Stimulated activated CD8-positive, alpha-beta memory T cell treated with anti-CD3 and anti-CD28 coated beads, Interleukin-4, amount 100 ng/mL, for 4 hours (primary cell): ENCODE measurements at places on chromosomes 4 and X.

- DNase-seq, result no peak
Observed at GRCh38 chrX:121858867-121859647, 811.6 kb downstream of the GLUD2 start.

DNA sequence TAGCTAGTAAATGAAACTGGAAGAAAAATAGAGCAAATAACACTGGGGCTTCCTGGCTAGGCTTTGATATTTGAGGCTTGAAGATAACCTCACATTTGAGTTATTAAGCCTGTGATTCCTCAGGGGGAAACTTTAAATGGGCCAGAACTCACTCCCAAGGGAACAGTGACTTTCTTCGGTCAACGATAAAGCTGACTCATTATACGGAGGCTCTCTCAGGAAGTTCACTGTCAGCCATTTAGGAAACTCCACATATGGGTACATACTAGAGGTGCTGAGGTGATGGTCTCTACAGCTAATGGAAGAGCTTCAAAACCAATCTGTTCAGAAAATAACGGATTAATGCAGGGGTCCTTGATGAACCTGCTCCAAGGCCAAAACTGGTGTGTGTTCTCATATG, 120.8 kb downstream of the SH2D1A start:
- DNase-seq, result no peak

- no peak for DNase-seq
Observed at GRCh38 chr4:152363086-152363485, 172.8 kb downstream of the FBXW7 start.

GRCh38 chr4:118282692-118283091, 70.1 kb downstream of the PRSS12 start:
- no peak for DNase-seq

DNA sequence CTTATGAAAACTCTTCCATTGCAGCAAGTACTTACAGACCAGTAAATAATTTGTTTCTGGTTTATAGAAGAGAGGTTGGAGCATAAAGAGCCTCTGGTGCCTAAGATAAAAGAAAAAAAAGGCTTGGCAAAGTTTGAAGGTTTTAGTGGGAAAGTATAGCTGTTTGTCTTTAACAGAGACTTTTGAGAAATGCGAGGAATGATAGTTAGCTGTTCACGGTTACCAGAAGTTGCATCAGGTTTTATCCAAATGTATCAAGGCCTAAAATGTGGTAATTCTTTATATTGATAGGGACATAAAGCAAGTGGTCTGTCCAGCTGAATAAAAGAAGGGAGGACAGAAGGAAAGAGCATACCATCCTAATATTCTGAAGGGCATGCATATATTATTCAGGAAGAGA, 29.3 kb downstream of the RAP1GDS1 start:
- no peak for DNase-seq

- DNase-seq, result no peak
Observed at GRCh38 chrX:9609987-9610386, 145.1 kb downstream of the TBL1X start.

DNA sequence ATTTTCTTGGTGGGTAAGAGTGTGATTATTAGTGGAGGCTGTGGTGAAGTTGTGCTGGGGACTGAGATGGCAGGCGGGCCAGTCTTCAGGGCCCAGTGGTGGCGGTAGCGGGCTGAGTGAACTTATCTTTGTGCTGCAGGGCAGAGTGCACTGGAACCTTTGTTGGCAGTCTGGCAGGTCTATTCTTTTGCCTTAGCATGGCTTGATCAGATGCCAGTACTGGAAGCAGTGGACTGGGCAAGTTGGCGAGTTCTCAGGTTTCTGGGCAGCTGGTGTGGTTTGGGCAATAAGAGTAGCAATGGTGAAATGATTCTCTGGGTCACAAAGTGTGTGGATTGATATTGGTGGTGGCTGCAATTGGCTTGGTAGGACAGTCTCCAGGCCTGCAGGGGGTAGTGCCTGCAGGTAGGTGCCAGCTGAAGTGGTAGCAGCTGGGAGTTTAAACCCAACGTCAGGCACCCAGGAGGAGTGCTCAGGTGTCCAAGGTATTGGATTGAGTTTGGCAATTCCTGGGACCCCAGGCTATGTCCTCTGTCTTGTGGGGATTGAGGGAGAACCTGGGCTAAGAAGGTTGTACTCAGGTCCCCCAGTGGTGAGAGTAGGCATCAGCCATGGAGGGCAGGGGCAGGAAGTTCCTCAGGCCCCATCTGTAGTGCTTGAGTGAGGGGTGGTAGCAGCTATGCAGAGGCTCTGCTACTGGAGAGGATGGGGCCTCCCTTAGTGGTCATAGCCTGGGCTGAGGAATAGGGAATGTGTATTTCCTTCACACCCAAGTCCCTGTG, 34.9 kb upstream of the SLC25A14 start:
- DNase-seq, result no peak

- DNase-seq, result no peak
Observed at GRCh38 chrX:9374555-9374954, 90.3 kb upstream of the TBL1X start.

GRCh38 chrX:114344756-114345349, 239.0 kb upstream of the HTR2C start:
- DNase-seq, result no peak

- no peak for DNase-seq
Observed at GRCh38 chrX:146238173-146238572, 420.5 kb downstream of the SLITRK2 start.

DNA sequence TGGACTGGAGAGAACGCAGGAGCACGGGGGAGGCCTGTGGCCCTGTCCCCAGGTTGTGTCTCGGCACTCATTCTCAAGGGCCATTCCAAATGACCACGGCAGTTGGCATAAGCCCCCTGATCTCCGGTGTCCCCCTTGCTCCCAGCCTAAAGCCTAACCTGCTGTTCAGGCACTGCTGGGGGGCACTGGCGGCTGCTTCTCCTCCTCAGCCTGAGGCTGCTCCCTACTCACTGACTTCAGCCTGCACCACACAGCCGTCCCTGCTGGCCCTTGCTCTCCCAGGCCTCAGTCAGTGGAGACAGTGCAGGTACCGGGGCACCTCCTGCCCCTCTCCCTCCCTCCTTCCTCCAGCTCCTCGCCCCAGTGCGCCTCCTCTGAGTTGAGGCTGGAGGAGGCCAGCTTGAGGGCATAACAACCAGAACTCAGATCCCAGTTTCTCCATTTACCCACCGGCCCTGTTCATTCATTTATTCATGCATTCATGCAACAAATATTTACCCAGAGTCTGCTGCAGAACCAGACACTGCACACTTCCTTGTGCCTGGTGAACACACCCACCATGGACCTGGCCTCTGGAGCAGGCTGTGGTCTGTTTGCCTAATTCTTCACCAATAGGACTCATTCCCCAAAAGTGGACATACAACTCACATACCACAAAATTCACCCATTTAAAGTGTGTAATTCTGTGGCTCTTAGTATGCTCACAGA, 65.0 kb downstream of the CPZ start:
- DNase-seq, result no peak

- no peak for DNase-seq
Observed at GRCh38 chr4:91032725-91033445, 905.7 kb downstream of the CCSER1 start.

- DNase-seq, result no peak
Observed at GRCh38 chr4:123579961-123580360, 183.4 kb downstream of the SPRY1 start.

DNA sequence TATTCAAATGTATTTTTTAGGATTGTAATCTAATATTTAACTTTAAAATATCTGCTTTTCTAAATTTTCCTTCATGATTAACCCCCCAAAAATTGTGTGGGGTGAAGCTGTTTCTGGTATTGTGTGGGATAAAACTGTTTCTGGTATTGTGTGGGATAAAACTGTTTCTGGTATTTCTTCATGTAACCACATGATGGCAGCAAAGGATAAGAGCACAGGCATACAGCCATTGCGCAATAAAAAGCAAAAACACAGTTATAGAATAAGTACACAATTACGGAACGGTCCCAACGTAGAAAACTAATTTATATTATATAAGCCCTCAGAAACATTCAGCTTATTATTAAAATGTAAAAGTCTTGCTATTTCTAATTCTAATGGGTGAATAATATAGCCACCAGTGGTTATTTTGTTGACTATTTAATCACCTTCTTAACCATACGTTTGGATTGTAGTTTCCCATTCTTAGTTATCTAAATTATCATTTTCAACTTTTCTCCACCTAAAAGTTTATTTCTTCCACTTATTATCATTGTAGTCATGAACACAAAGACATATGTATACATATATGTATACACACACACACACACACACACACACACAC, 333.9 kb upstream of the FSTL5 start:
- no peak for DNase-seq

DNA sequence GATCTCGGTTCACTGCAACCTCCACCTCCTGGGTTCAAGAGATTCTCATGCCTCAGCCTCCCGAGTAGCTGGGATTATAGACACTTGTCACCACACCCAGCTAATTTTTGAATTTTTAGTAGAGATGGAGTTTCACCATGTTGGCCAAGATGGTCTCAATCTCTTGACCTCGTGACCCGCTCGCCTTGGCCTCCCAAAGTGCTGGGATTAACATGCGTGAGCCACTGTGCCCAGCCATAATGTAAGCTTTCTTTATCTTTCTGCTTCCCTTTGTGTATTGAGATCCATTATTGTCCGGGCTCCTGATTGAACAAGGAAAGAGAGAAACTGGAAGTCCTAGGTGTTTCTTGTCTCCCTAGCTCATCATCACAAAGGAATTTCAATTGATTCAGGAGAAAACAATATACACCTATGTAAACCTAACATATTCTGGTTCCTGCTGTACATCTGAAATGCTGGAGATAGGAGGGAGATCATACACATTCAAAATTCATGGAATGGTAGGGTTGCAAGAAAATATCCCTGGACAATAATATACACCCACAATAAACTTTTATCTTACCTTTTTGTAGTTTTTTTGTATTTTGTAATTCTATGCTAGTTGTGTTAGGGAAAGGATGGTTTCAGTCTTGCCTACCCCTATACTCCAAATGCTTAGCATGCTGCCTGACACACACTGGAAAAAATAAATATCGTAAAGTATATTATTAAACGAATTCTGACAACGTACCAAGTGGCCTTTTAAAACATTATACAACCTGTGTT, 194.4 kb upstream of the HS3ST1 start:
- DNase-seq, result no peak

GRCh38 chrX:7059214-7059838, 88.2 kb upstream of the STS start:
- no peak for DNase-seq

- no peak for DNase-seq
Observed at GRCh38 chr4:125321709-125322365, 7.1 kb downstream of the FAT4 start.

- no peak for DNase-seq
Observed at GRCh38 chrX:112736310-112736709, 56.6 kb upstream of the LHFPL1 start.

DNA sequence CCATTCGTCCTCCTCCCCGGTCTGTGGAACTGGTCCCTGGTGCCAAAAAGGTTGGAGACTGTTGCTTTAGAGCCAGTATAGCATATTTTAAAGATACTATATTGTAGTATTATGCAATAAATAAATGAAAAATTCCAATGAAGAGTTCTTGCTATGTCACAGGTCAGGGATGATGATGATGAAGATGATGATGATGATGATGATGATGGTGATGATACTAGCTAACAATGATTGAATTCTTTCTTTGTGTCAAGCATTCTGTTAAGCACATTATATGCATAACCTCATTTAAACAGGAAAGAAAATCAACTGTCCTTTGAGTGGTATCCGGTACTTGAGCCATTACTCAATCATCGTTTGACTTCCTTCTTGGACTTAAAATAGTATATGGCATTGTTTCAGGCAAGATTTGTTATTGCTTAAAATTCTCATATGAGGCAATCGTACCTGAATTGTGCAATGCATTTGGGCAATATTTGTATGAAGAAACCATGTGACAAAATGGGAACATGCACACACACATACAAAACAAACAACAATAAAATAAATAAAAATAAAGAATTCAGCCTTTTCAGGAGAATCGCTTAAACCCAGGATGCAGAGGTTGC, 22.8 kb upstream of the TLR2 start:
- DNase-seq, result no peak

DNA sequence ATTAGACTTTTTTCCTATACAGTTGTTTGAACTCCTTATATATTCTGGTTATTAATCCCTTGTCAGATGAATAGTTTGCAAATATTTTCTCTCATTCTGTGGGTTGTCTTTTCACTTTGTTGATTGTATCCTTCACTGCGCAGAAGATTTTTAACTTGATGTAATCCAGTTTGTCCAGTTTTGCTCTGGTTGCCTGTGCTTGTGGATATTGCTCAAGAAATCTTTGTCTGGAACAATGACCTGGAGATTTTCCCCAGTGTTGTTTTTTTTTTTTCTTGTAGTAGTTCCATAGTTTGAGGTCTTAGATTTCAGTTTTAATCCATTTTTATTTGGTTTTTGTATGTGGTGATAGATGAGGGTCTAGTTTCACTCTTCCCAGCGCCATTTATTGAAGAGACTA, 289.8 kb upstream of the SPOCK3 start:
- no peak for DNase-seq

- no peak for DNase-seq
Observed at GRCh38 chr4:73892966-73893365, 23.8 kb downstream of the CXCL1 start.

GRCh38 chr4:17090063-17090462, 191.6 kb upstream of the LDB2 start:
- DNase-seq, result no peak

- DNase-seq, result no peak
Observed at GRCh38 chr4:139826426-139826825, 160.8 kb downstream of the MGST2 start.

- no peak for DNase-seq
Observed at GRCh38 chr4:66693694-66694093, 851.6 kb downstream of the CENPC start.

GRCh38 chr4:88610771-88611170, 18.5 kb downstream of the HERC3 start:
- DNase-seq, result no peak

DNA sequence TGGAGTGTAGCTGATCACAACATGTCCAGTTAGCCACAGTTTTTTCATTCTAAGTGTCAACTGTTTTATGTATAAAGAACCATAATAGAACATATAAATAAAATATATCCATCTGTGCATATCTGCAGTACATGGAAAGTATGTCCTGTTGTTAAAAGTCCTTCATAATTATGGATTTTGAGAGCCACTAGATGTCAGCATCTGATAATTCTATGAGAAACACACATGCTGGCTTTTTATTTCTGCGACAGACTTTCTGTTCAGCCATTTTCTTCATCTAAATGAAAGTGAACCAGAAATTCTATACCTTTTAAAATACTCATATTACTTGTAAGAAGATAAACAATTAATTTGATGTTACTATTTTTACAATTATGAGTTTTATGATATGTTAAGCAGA, 251.5 kb downstream of the GPM6A start:
- no peak for DNase-seq

DNA sequence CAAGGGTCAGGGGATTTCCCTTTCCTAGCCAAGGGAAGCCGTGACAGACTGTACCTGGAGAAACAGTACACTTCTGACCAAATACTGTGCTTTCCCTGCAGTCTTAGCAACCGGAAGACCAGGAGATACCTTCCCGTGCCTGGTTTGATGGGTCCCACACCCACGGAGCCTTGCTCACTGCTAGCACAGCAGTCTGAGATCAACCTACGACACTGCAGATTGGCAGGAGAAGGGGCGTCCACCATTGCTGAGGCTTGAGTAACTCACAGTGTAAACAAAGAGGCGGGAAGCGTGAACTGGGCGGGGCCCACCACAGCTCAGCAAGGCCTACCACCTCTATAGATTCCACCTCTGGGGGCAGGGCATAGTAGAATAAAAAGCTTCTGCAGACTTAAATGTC, 48.7 kb upstream of the SRD5A3 start:
- DNase-seq, result no peak

- no peak for DNase-seq
Observed at GRCh38 chrX:72687396-72687795, 26.7 kb downstream of the PHKA1 start.
